Stimulated activated CD8-positive, alpha-beta memory T cell treated with anti-CD3 and anti-CD28 coated beads, Interleukin-7, amount 100 ng/mL, for 4 hours (primary cell): ENCODE measurements at places on chromosomes 6 and 20.

DNA sequence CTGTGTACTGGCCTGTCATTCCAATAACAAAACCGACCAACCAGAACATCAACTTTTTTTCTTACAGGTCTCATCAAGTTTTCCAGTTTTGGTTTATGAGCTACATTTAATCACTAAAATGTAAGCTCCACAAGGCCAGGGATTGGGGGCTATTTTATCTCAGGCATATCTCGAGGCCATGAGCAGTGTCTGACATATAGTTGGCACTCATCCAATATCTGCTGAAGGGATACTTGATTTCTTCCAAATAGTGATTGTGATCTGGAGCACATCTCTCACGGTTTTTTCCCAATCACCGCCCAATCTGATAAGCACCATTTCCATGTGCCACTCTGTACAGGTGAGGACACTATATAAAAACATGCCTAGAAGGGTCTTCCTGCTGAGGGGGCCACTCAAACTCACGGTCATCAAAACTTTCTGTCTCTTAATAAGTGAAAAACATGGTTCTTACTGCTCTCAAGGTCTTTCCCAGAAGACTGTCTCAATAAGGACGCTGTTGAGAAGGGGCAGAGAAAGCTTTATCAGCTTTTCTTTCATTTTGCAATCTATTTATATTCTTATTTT is 65.5 kb downstream of the MAN1A1 start:
- no peak for DNase-seq

DNA sequence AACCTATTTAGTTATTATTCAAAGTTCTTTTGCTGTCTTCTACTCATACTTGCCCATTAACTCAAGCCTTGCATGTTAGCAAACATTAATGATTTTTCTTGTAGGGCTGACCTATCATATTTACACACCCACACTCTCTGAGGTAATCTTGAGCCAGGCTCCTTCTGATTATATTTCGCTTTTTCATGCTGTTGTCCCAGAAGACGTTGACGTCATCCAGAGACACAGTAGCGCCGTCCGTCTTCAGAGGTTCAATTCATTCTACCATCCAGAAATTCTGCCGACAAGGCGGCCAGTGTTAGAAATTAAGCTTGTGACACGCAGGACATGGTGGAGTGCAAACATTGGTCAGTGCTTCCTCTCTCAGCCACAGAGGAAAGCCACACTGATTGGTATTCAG is 584.7 kb downstream of the BMP2 start:
- DNase-seq, result no peak

DNA sequence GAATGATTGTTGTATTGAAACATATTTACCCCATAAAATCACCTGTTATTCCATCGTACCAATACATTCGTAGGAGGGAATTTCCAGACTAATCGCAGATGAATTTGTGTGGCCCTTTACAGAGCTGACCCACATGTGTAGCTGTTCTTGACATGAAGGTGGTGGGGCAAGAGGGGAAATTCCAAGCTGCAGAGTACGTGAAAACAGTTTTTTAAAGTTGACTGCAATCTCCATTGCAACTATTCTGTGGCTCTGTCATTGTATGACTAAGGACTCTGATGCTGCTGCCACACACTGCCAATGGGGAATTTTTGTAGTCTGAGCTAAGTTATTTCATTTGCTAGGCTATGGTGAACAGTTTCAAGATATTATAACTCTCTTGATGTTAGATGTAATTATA is 46.4 kb upstream of the ADTRP start:
- DNase-seq, result no peak

DNA sequence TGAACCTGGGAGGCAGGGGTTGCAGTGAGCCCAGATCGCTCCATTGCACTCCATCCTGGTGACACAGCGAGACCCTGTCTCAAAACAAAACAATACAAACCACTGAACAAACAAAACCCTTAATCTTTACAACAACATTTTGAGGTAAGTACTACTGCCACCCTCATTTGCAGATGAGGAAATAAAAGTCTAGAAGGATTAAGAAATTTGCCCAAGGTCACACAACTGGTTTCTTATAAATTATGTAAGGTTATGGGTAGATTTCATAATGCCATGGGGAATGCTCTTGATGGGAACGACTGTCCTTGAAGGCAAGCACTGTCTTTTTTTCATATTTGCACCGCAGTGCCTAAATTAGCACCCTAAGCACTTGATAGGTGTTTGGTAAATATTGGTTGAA is 13.8 kb upstream of the B4GALT5 start:
- DNase-seq, result no peak

- DNase-seq, result no peak
Observed at GRCh38 chr6:56370127-56370540, 122.8 kb upstream of the COL21A1 start.

DNA sequence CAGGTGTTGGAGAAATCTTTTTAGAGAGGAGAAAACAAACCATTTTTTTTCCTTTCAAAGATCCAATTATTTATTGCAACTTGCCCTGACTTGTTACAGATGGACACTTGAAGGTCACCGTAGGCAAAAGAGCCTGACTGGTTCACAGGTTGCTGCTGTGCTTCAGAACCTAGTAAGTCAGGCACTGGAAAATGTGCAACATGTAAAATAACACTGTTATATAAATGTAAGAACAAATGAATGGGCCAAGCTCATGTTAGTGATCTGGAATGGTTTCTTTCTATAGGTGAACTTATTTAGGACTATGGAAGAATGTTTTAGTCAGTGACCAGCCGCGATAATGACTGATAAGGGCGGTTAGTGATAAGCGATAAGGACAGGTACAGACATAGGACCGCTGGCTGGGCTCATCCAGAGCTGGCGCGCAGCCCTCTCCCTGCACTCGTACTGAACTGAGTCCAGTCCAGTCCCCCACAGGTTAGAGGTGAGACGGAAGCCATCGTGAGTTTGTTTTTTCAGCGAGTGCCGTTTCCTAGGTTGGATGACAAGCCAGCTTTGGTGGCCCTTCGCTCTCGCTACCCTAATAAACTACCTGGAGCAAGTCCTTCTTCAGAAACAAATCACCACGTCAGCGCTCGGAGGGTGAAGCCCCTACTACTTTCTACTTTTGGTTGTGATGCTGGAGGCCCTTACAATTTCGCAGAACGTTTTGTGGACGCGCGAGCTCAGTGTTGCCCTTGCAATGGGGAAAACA is 94.4 kb upstream of the PRDM1 start:
- no peak for DNase-seq

DNA sequence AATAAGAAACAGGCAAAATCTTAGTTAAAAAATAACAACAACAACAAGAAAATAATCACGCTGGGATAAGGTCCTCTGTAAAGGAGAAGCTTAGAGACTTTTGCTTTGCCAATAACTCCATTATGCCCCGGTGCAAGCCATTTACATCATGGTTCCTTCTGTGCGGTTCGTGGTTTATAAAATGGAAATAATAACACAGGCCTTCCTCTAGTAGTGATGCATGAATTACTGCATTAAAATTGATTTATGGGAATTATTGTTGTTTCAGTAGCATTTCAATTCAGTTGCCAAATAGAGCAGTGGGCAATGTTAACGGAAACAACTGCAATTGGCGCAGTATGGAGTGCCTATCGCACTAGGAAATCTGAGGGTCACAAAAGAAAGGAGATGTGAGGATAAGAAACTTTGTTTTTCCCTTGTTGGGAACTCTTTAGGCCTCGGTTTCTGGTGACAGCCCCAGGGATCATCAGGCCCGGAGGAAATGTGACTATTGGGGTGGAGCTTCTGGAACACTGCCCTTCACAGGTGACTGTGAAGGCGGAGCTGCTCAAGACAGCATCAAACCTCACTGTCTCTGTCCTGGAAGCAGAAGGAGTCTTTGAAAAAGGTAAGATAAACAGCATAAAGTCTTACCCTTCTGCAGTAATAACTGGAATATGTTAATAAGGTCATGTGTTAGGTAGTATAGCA is 1.1 kb downstream of the CD109 start:
- no peak for DNase-seq

GRCh38 chr20:2210646-2211552 is 84.9 kb upstream of the TGM3 start:
- DNase-seq, result no peak

DNA sequence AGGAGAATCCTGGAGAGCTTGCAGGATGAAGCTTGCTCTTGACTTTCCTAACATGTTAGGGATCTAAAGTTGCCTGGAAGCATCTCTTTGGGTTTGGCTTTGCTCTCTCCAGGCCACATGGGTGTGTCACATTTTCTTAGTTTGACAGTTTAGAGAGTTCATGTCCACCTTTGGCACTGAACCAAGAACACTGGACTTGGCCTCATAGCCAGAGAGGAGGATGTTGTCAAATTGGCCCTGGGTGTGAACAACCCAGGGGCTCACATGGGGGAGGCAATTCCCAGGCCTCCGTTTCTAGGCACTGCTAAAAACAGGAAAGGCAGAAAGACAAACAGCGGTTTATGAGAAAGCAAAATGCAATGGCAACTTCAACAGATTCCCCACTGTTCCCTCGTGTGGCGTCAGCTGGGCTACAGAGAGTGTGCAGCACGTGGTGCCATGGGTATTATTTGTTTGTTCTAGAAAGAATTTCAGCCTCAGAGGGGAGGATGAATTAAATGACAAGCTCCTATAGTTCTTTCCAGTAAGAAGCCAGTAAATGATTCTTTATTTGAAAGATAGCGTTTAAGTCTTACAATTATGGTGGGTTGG is 93.9 kb downstream of the CLIC5 start:
- DNase-seq, result no peak

DNA sequence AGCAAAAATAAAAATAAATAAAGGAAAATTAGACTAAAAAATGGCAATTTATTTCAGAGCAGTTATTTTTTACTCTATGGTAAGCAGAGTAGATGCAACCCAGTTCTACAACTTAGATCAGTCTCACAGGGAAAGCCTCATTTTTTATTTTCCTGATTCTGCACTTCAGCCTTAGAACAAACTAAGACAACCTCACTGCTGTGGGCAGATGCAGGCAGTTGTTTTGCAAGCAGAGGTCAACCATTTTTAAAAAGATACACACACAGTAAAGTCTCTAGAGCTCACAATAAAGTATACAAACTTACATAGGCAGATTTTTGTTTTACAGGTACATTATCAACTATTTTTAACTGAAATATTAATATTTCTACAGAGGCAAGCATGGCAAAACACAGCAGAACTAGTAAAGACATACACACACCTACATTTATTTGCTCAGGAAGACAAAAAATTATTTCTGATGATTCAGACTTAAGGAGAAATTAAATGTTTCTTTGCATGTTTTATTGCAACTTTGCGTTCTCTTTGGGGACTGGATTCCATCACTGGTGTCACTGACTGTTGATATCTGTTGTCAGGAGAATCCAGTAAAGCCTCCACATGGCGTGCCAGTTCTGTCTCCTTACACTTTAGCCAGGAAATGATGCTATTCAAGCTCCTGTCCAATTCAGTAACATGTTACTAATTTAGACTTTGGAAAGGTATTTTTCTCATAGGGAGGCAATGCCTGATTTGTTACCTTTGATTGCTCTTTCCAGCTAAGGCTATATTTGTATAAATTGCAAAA is 102.7 kb downstream of the TRDN start:
- DNase-seq, result no peak

DNA sequence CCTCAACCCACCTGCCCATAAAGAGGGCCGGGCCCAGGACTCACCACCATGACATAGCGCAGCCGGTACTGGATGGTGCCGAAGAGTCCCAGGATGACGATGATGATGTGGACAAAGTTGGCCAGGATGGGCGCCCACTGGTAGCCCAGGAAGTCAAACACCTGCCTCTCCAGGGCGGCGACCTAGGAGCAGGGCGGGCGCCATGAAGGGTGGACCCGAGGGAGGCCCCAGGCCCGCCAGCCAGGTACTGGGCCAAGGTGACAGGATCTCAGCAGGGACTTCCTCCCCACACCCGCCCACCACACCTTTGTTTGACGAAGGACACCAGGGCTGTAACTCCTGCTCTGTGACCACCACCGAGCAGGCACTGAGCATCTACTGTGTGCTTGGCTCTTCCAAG is 4.4 kb downstream of the NKAIN4 start:
- no peak for DNase-seq

DNA sequence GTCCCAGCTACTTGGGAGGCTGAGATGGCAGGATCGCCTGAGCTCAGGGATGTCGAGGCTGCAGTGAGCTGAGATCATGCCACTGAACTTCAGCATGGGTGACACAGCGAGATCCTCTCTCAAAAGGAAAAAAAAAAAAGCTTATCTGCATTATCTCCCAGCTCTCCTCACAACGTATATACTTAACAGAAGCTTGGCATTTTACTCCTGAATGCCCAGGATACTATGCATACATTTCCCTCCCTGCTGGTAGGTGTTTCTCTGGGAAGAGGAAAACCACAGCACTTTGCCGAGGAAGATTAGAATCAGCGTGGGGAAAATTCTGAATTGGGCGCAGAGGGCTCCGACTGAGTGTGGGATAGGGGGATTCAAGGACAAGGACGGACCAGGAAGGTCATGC is 800.6 kb downstream of the DHX35 start:
- no peak for DNase-seq
